ENCODE measurements at places on chromosomes 12 and 14.

DNA sequence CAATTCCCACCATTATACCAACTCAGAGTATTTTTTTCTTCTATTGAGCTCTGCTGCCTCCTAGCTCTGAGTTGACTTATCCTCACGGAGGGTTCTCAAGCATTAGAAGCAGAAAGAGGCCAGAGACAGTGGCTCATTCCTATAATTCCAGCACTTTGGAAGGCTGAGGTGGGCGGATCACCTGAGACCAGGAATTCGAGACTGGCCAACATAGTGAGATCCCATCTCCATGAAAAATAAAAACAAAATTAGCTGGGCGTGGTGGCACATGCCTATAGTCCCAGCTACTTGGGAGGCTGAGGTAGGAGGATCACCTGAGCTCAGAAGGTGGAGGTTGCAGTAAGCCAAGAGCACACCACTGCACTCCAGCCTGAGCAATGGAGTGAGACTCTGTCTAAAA, 21.0 kb downstream of the HPD start:
- DNase-seq = no peak

GRCh38 chr14:61621444-61621843, 73.9 kb upstream of the HIF1A start:
- no peak for DNase-seq

DNA sequence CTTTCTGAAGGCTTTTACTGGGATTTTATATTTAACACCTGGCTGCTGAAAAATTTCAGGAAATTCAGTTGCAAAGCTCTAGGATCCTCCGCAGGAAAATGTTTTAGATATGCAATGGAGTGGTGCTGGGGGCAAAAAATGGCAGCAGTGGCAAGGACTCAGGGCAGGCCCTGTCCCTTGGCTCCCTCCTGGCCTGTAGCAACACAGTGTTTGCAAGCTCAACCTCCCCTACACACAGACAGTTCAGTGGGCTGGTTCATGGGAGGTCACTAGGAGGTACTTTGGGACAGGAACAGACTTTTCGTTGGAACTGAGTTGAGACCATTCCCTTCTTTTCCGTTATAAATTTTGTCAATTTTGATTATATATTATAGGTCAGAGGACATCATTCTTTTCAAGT, 270.4 kb downstream of the ADAMTS20 start:
- DNase-seq = no peak

GRCh38 chr12:115404761-115405470, 720.9 kb upstream of the TBX3 start:
- DNase-seq = peak; percentile 53

GRCh38 chr14:87785897-87786296, 207.1 kb downstream of the GALC start:
- DNase-seq = no peak

- no peak for DNase-seq
Observed at GRCh38 chr12:64085154-64085553, 136.9 kb downstream of the KICS2 start.

DNA sequence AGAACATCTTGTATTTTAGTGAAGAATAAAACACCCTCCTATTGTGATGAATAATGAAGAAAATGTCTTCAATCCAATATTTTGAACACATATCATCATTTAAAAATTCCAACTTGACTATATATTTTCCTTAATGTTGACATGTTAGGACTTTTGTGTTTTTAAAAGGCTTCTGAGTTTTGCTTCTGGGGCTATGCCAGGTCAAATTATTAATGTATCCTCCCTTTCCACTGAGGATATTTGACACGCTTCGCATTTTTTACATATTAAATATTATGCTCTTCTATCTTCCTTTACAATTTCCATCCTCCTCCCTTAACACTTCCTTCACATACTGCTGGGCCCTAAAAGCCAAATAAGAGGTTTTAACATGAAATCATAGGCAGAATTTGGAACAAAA, 20.6 kb downstream of the RERG start:
- DNase-seq = peak; percentile 59

Measured in muscle of arm (tissue), 14 donors.